ENCODE measurements at places on chromosomes 12 and 14. TPM values are rescaled to one million over a fixed set of nuclear protein-coding genes. Genes with fewer than 3 reads are reported as not detected.

DNA sequence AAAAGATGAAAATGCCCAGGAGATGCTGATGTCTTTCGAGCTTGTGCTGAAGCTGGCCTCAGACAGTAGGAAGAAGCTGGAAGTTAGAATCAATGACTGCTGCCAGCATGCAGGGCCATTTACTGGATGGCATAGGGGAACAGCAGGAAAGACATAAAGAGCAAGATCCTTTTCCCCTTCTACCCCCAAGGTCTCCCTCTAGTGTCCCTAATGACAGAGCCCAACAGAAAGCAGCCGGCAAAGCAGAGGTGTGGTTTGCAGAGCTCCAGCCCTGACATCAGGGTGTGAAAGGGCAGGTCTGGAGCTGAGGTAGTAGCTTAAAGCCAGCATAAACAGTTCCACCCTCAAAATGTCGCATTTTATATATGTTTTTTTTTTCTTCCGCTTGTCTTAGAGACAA is 1560.7 kb upstream of the TMEM132C start:
- DNase-seq: no peak

DNA sequence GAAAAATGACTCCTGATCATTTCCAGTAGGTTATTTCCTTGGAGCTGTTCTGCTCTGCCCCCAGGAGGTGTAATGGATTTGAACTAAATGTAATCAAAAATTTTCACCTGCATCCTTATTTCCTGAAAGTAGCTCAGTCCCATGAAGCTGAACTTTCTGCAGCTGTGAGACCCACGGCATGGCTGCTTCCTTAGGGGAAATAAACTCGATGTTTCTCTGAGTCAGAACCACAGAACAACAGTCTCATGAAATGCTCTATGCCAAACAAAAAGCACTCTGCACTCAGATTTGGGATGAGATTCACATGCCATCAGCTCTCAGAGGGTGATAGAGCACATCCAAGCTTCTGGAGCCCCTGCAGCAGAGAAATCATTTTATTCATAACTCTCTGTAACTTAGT is 224.1 kb upstream of the PLEKHG7 start:
- no peak for DNase-seq

DNA sequence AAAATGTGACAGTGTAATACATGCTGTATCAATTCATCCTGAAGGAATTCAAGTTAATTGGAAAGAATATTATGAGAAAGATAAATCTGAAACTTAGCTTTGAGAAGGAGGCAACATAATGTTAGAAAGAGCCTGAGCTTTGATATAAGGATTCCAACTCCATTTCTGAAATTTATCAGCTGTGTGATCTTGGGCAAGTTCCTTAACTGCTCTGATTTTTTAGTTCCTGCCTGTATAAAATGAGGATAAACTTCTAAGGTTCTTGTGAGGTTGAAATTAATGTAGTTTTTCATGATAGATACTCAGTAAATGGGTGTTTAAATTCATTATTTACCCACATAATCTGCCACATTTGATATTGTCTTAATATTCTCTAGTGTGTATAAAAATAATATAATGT is 14.6 kb upstream of the ATP2B1 start:
- no peak for DNase-seq

- no peak for DNase-seq
These were observed 97.4 kb downstream of the PLCZ1 start for GRCh38 chr12:18640321-18640955.

DNA sequence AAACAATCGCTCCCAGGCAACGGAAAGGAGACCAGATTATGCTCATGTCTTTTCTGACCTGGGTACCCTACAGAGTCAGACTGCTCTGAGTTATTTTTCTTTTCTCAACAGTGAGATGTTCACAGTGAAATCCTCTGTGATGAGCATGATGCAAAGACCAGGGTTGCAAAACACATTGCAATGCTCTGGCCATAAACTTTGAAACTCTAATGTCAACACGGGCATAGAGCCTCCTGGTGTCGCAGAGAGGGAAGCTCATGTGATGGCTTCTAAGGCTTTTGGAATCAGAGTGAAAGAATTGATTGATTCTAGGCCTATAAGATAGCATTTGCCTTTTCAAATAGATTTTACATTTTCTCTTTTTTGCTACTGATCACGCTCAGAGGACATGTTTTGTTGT is 193.4 kb downstream of the RASSF9 start:
- peak; percentile 11 for DNase-seq

DNA sequence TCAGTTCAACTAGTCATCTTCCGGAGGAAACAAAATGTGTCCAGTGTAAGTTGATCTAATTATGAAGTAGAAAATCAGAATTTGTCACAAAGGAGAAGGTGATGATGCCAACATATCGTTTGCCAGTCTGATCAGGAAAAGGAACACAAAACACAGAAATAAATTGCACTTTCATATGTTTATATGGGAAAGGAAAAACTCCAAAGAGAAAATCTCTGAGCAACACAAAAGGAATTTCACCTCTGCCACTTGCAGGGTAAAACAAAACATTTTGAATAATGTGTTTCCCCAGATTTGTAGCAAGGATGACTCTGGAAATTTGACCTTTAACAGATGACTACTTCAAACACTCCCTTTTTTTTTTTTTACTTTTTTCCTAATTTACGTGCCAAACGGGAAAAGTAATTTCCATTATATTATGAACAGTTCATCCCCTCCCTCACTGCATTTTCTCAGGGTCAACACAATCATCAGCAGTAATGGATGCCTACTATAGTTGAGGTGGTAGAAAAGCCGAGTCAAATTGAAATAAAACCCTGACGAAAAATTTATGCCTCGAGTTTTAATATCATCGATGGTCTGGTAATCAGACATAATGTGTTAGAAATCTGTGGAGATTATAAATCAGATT is 25.6 kb downstream of the MGAT4C start:
- DNase-seq: no peak

- no peak for DNase-seq
These were observed 49.3 kb downstream of the DLK1 start for GRCh38 chr14:100775831-100776591.

GRCh38 chr14:34766060-34766459 is 51.7 kb upstream of the CFL2 start:
- DNase-seq: no peak

GRCh38 chr12:43309959-43310358 is 242.0 kb downstream of the ADAMTS20 start:
- peak; percentile 17 for DNase-seq

- no peak for DNase-seq
These were observed 325 bp downstream of the C12orf60 start for GRCh38 chr12:14803830-14804160.

GRCh38 chr12:113299619-113300237 is 35.2 kb downstream of the SLC8B1 start:
- peak; percentile 88 for DNase-seq

DNA sequence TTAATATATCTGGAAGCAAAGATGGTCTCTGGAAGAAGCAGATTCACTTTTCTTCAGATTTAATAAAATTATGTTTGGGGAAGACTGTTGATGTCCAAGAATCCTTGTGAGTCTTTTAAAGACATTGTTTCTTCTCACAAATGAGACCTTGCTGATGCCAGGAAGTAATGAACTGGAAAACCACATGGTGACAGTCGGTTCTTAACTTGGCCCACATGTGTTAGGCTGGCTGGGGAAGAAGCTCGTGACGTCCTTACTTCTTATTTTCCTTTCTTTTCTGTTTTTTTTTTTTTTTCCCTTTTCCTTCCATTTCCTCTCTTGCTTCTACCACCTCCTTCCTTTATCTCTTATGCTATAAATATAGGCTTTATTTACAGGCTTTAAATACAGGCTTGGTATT is 950.2 kb downstream of the BCL11B start:
- DNase-seq: no peak

- DNase-seq: no peak
These were observed 46.0 kb upstream of the PLBD1 start for GRCh38 chr12:14613718-14614117.

GRCh38 chr12:132049876-132050275 is 94.2 kb downstream of the DDX51 start:
- DNase-seq: no peak

GRCh38 chr12:113208041-113208934 is 13.0 kb upstream of the TPCN1 start:
- DNase-seq: peak; percentile 95

DNA sequence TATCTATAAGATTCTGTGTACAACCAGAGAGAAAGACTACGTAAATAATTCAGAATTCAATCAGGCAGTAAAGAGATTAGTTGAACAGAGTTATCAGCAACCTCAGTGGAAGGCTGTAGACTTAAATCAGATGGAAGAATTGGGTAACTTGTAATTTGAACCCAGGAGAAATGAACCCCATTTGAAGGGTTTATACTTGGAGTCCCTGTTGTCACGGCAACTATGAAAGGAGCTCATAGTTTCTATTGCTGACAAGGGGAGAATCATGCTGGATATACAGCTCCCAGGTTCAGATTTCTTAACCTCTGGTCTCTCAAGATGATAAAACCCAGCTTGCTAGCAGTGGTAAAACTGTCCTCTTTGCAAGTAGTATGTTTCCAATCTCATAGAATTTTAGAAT is 54.4 kb upstream of the BMP4 start:
- no peak for DNase-seq

GRCh38 chr12:57837864-57838562 is 8.5 kb downstream of the CTDSP2 start:
- peak; percentile 75 for DNase-seq

DNA sequence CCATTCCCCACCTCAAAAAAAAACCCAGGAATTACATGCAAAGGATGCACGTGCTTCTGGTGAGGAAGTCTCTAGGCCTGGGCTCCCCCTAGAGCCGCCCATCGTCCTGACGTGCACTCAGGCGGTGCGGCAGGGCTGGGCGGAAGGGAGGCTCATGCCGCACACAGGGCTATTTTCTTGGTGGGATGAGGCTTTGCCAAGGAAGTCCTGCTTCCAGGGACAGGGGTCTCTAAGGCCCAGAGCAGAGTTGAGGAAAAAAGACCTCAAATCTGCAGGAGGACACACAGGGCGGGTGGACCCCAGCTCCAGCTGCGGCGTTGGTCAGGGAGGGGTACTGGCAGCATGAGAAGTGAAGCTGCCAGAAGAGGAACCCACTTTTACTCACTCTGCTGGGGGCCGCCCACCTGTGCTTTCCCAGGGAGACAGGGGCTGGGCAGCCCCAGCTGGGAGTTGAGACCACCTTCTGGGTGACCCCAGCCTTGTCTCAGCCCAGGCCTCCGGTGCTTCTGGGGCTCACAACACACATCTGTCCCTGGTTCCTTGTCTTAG is 4.2 kb downstream of the RHOF start:
- no peak for DNase-seq

GRCh38 chr12:1934068-1934467 is 15.6 kb upstream of the CACNA2D4 start:
- DNase-seq: no peak

DNA sequence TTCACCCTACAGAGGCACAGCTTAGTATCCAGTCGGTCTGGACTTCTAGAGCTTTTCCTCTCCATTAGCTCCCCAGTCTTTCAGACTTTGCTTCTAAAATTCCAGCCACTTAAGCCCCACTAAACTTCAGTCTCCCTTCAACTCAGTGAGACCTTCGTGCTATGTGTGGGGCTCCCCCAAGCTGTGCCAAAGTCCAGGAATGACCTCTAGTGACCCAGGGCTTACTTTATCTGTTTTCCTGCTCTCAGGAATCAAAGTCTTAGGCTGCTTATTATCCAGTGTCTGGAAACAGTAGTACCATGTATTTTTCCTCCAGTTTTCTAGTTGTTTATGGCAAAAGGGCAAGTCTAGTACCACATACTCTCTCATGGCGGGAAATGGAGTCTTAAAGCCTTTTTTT is 77.8 kb downstream of the IFT43 start:
- no peak for DNase-seq

GRCh38 chr14:70317969-70318634 is 41.4 kb downstream of the COX16 start:
- peak; percentile 56 for DNase-seq

- DNase-seq: peak; percentile 24
These were observed 19.1 kb downstream of the DAAM1 start for GRCh38 chr14:59207506-59207933.

GRCh38 chr12:94172973-94173372 is 24.6 kb downstream of the PLXNC1 start:
- DNase-seq: peak; percentile 75

GRCh38 chr12:71236133-71236660 is 78.4 kb upstream of the TSPAN8 start:
- no peak for DNase-seq

GRCh38 chr12:124404162-124404784 is 109.4 kb downstream of the RFLNA start:
- DNase-seq: no peak

GRCh38 chr12:102513272-102513671 is 32.9 kb upstream of the IGF1 start:
- no peak for DNase-seq

GRCh38 chr14:100386121-100386520 is 63.0 kb downstream of the SLC25A47 start:
- no peak for DNase-seq

- DNase-seq: no peak
These were observed 66.7 kb downstream of the CCDC88C start for GRCh38 chr14:91350813-91351511.

DNA sequence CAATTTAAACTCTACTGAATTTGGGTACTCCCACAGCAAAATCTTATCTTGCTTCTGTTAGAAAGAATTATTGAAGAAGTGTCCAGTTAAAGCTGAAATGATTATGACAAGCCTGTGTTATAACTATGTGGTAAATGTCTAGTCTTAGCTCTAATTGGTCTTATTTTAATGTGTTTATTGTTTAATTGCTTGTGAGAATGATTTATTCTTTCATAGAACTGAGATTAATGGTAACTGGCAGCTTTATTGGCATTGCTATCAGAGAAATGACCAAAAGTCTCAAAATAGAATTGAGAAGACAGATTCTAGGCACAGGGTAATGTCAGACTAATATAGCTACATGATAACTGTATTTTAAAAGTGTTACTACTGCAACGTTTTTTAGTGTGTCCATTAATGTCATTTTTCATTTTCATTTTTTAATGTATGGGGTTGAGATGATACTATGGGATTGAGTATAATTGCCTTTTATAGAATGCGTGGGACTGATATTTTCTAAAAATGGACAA is 458.7 kb downstream of the AEBP2 start:
- DNase-seq: no peak

DNA sequence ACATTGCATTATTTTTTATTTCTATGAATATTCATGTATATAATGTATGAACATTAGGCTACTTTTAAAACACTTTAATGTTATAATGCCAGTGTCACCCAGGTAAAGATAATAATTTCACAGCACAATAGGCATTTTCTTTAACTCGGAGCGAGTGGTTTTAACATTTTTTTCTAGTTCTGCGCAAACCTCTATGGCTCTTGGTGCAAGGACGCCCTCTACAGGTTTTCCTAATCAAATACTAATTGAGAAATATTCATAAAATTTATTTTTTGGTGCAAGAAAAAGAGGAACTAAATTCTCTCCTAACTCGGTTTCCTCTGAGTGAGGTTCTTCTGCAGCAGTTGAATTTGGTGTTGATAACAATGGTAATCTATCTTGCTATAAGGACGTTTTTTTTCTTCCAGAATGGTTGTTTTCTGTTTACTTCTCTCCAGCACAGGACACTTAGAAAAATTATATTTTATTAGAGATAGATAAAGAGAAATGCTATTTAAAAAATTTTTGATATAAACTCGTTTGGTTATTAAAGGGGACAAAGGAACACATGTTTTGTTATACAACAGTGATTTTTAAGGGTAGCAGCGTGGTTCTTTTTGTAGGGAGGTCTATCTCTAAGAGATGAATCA is 2.4 kb upstream of the WIF1 start:
- peak; percentile 8 for DNase-seq

Gene RNASE3
- not detected for total RNA-seq

Gene LGALS3
- 210 TPM for total RNA-seq

Gene KCNJ8
- not detected for total RNA-seq

Gene TMPO
- total RNA-seq: 163 TPM

Gene ARHGEF40
- total RNA-seq: 26.0 TPM

Gene RPGRIP1
- total RNA-seq: 0.12 TPM

Gene SLC5A8
- total RNA-seq: not detected

Gene OR4E2
- not detected for total RNA-seq

Gene RAD9B
- total RNA-seq: 0.39 TPM

Gene PTPN6
- not detected for total RNA-seq

Gene NELL2
- 1.1 TPM for total RNA-seq

Measured in RPMI7951 (cell line).